GM23248 (cell line): ENCODE measurements at places on chromosomes 16 and 17. TPM values are rescaled to one million over a fixed set of nuclear protein-coding genes. Genes with fewer than 3 reads are reported as not detected.
A peak's percentile ranks its signal among the peaks of the same experiment; 100 is the strongest.

Gene KPNA2
- 98.2 and 108 TPM in 2 replicates for total RNA-seq

Gene ZFHX3
- 2.7 and 3.9 TPM in 2 replicates for total RNA-seq

- H3K4me1 ChIP-seq = peaks cover 14% of the 10 kb centered on the region
- H3K27me3 ChIP-seq = 0 out of 2 replicates have a peak, but pooled peaks cover 2% of the 10 kb centered on the region
- no peaks in the 10 kb centered on the region for H3K36me3 ChIP-seq
- no peak overlapping the region for H3K27ac ChIP-seq
- no peak overlapping the region for H3K4me3 ChIP-seq
- DNase-seq = no peak
Measured at GRCh38 chr16:81939164-81940056, 71.9 kb downstream of the SDR42E1 start.

GRCh38 chr16:50121278-50121677 lies 31.8 kb upstream of the TENT4B start:
- no peak for DNase-seq
- no peaks in the 10 kb centered on the region for H3K27me3 ChIP-seq
- no peak overlapping the region for H3K27ac ChIP-seq
- H3K4me3 ChIP-seq = no peak overlapping the region
- H3K4me1 ChIP-seq = no peaks in the 10 kb centered on the region

DNA sequence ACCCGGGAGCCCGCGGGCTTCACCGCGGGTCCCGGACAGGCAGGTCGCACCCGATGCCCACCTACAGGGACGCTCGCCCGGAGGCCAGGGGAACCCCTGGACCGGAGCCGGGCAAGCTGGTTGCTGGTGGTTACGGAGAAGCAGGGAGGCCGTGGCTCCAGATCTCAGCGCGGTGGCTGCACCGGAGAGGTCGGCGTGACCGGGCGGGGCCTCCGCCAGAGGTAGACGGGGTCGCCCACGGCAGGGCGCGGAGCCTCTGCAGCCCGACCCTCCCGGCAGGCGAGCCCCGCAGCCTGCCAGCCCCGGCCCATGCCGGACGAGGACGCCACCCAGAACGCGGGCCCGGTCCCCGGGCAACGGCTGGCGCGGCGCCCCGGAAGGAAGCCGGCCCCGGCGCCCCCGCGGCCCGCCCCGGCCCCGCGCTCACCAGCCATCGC lies 341 bp downstream of the PCYT2 start:
- H3K36me3 ChIP-seq = 0 out of 2 replicates have a peak, but pooled peaks cover 10% of the 10 kb centered on the region
- H3K4me1 ChIP-seq = peaks cover 4% of the 10 kb centered on the region; the same call in 1 of the 2 replicates
- no peak overlapping the region for H3K27ac ChIP-seq
- no peaks in the 10 kb centered on the region for H3K27me3 ChIP-seq
- H3K4me3 ChIP-seq = peak overlapping the region; percentile 77

DNA sequence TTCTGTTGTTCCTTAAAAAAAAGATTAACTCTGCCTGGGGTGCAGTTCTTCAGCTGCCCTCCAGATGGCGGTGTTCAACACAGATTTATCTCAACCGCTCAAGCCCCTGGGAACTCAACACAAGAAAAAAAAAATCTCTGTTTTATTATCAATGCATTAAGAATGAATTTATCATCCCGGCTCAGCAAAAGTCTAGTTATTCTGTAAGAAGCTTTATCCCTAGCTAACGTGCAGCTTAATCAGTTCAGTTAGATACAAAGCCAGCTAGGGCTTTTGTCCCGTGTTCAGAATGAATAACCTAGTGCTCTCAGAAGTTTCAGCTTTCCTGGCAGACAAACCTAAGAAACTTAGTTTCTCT lies 475.9 kb upstream of the CCL2 start:
- peak; percentile 70 for DNase-seq
- 0 out of 2 replicates have a peak, but pooled peaks cover 7% of the 10 kb centered on the region for H3K27me3 ChIP-seq
- no peaks in the 10 kb centered on the region for H3K4me1 ChIP-seq
- no peak overlapping the region for H3K27ac ChIP-seq
- no peaks in the 10 kb centered on the region for H3K36me3 ChIP-seq
- H3K4me3 ChIP-seq = no peak overlapping the region
